ENCODE measurements at places on chromosomes 11 and 22. TPM values are rescaled to one million over a fixed set of nuclear protein-coding genes. Genes with fewer than 3 reads are reported as not detected.

- no peak for DNase-seq
Measured at GRCh38 chr11:41237382-41237781, 222.1 kb downstream of the LRRC4C start.

- no peak for DNase-seq
Measured at GRCh38 chr22:50281957-50282356, 11.8 kb upstream of the MAPK11 start.

CHST1 gene
- not detected for total RNA-seq

DNA sequence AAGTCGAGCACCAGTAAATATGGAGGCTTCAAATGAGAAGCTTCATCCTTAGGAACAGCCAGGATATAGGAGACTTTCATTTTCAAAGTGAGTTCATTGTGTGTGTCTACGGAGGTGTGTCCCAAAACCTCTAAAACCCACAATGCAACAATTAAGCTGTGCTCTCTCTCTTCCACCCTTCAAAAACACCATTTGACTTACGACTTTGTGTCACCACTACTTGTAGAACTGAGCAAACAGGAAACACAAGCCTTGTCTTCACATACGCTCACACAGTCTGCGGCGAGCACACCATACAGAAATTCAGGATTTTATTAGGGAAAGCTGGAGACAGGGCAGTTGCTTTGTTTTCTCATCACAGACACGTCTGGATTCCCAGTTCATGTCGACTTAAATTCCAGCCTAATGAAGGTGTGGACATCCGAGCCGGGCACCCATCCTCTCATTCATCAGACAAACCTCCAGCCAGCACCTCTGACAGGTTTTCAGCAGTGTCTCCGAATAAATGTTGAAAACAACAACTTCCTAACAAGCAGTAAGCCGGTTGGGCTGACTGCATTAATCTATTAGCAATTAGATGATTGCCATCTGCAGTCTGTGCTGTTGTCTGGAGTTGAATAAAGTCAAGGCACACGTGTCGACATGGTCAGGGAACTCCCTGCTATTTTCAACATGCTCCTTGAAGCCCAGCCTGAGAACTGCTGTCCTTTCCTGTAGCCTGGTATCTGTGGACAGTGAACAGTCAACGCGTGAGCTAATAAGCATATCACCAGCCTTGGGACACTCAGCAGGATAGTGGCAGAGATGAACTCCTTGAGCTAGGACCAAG lies 1411.1 kb downstream of the BRD1 start:
- DNase-seq = no peak

DRG1 gene
- total RNA-seq = 118 TPM

DNA sequence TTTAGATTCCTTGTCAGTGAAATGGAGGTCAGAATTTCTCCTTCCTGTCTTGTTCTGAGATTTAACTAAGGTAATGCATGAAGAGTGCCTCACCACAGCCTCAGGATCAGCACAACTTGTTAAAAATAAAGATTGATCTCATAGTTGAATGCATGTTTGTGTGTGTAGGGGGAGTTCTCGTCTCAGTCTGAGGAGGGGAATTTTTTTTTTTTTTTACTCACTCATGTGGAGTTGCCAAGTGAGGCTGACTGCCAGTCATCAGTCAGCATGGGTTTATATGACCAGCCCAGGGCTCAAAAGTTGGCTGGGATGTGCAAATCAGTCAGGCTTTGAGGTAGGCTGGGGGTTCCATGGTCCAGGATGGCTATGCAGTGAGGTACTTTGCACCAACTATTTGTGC lies 113.2 kb downstream of the FANCF start:
- DNase-seq = no peak

LMF2 gene
- 48.8 TPM for total RNA-seq
